ENCODE measurements at places on chromosomes 6 and 20.

DNA sequence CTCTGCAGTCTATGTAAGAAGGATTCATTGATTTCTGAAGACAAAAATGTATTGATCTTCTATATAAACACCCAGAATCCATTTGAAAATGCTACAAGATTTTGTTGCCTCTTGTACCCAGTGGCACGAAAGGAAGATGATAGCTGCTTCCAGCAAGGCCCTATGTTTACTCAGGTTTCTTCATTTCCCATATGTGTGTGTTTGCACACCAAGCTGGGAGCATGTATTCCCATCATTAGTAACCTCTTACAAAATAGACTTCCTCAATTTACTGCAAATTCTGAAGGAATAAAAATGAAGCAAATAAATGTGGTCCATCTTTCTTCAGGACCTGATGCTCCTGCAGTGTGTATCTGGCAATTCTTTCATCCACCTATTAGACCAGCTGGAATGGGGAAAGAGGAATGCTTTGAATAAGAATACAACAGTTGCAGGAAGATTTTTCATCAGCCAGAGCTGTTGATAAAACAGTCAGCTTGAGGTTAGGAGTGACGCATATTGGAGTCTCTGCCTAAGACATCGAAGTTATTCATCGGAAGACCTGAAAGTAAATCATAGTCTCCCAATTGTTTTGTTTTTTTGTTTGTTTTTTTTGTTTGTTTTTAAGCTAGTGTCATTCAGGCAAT is 132.3 kb downstream of the PDE7B start:
- no peak for DNase-seq

DNA sequence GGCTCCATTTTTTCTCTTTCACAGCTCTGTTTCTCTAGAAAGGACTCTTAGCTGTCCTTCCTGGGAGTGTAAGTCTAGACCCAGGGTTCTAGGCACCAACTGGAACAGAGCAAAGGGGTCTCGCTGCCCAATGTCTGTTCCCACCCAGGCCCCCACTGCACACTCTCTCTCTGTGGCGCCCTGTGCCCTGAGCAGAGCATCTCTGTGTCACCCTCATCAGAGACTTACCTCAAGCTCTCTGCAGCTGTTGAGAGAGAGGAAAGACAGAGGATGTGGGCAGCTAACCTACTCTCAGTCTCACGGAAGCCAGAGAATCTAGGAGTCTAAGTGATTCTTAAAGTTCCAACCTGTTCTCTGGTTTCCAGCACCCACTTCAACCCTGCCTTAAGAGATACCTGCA is 9.5 kb downstream of the NCR2 start:
- no peak for DNase-seq

DNA sequence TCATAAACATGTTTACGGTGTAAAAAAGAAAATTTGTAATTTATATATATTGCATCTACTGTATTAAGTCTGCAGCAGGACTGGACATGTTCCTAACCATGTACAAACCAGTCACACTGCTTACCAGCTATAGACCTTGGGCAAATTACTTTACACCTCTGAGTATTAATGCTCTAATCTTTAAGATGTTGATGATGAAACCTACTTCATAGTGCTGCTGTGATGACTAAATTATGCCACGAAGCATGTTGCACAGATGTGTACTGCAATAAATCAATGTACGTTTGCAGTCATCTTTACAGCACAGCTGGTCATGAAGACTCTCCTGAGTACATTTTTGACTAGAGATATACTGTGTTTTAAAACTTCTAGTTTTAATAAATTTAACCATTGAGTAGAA is 42.6 kb downstream of the PRKN start:
- no peak for DNase-seq

- DNase-seq, result no peak
Observed at GRCh38 chr6:152720974-152721373, 23.3 kb downstream of the MYCT1 start.

DNA sequence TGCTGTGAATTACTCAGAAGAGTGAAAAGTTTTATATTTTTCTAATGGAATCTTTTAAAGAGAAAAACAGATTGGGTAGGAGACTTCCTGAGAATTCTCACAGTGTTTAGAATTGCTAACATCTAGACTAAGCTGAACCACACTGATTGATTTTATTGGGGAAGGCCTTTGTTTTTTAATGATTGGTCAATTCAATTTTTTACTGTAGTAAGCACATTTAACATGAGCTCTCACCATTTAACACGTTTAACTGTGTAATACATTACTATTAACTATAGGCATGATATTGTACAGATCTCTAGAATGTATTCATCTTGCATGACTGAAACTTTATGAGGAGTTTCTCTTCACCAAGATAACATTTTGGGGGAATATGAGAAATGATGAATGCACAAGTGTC is 987.3 kb downstream of the PHF3 start:
- no peak for DNase-seq

DNA sequence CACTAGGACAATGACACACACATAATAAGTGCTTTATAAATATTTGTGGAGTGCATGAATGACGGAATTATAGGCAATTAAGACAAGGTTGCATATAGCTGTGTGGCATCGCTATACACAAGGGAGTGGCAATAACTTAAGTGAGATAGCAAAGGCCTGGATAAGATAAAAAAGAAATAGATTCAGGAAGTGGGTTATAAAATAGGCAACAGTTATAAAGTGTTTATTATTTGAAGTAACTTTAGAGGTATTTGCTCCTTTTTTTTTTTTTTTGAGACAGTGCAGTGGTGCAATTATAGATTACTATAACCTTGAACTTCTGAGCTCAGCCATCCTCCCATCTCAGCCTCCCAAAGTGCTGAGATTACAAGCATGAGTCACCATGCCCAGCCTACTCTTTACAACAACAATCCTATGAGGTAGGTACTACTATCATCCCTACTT is 75.9 kb upstream of the LOC128125822 start:
- DNase-seq, result no peak

DNA sequence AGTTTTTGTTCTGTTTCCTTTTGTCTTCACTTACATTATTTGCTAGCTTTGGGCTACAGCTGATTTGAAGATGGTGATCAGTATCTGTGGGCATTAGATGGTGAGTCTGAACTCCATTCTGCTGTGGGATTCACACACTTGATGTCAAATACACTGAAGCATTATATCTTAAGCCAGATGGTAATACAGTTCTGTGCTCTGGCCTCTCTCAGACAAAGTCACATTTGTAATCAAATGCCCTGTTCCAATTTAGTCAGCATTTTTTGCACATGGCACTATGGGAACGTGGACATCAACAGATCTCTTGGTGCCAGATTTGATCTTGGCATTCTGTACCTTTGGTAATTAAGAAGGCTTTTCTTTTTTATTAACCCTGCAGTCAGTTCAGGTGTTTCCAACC is 56.0 kb downstream of the SASH1 start:
- no peak for DNase-seq

GRCh38 chr6:149895833-149896271 is 2.1 kb downstream of the RAET1E start:
- DNase-seq, result no peak

DNA sequence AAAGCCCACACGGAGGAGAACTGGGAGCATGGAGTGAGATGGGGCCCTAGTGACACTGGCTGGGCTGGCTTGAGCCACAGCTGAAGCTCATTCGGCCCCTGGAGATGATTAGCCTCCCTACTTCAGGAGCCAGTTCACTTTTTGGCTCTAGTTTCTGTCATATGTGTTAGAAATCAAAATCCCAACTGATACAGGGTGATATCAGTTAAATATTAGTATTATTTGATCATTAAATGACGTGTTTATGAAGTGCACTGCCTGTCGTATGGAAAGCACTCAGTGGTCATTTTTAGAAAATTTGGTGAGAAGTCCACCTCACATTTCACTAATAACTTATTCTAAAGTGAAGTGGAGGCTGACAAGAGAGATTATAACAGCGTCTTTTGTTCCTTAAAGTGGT is 59.0 kb downstream of the TULP4 start:
- DNase-seq, result no peak

DNA sequence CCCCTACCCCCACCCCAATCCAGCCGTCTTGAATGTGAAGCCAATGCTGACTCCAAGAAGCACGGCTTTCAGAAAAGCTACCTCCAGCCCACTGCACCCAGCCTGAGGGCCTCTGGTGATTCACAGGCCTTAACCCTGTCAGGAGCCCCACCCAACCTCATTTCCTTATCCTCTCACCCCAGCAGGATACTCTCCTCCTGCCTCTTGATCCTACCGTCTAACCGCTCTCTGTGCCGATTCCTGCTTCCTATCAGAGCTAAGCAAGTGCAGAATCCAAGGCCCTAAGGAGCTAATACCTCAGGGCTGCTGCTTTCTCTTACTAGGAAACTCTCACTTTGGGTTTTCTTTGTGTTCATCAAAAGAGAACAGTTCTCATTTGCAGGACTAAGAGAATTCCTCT is 47.2 kb downstream of the TRERF1 start:
- no peak for DNase-seq

- no peak for DNase-seq
Observed at GRCh38 chr6:140203661-140204147, 829.3 kb upstream of the CITED2 start.

DNA sequence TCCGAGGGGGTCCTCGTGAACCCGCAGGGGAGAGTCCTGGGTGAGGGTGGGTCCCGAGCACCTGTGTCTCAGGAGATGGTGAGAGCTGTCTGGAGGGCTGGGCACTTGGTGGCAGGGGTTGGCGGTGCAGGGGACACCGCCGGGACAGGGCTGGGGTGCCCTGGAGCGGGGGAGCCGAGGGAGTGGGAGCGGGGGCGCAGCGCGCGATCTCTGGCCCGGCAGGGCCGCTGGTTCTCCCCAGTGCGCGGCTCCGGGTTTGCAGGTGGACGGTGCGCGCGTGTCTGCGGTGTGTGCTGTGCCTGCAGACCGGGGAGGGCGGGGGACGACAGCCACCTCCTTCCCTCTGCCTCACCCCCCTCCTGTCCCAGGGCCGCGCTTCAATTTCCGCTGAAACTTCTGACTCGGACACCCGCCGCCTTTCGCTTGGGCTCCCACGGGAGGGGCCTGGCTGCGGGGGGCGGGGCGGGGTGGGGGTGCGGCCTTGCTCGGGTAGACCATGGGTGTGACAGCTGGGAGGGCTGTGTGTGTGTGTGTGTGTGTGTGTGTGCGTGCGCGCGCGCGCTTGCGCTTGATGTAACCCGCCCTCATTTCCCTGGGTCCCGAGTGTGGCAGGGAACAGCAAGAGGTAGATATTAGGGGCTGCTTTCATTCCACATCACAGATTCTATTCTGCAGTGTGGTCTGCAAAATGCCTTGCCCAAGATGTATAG is 1.2 kb downstream of the TRIB3 start:
- DNase-seq, result peak; percentile 88

GRCh38 chr6:109257494-109257893 is 124.8 kb downstream of the CD164 start:
- DNase-seq, result no peak

- DNase-seq, result no peak
Observed at GRCh38 chr6:3324262-3324942, 65.7 kb downstream of the PSMG4 start.

GRCh38 chr6:5045416-5045815 is 39.7 kb upstream of the PPP1R3G start:
- no peak for DNase-seq

GRCh38 chr20:4443016-4443415 is 278.7 kb upstream of the PRND start:
- no peak for DNase-seq

DNA sequence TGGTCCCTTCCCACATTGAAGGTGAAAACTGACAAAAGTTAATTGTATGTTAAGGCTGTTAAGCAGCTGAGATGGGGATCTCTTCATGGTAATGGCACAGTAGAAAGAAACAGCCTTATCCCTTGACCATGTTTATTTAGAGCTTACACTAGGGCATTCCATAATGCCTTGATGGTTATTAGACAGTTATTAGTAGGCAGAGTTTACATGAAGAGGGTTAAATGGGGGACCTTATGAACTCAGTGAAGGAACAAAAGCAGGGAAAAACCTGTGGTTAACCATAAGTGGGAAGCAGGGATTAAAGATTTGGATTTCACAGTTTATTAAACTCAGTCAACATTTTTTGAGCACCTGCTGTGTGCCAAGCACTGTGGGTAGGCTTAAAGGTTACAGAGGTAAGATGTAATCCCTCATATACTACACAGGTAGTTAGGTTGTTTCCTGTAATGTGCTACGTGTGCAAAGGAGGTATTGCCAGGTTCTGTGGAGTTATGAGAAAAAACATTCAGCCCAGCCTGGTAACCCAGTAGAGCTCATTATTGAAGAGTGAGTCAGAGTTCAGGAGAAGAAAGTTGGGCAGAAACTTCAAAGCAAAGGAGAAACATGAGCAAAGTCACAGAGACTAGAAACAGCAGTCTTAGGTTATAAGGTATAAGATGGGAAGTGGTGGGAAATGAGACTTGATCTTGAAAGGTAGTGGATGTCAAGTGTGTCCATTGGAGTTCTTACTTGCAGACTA is 32.3 kb upstream of the GNRH2 start:
- no peak for DNase-seq

GRCh38 chr6:37821446-37821845 is 1.9 kb downstream of the ZFAND3 start:
- no peak for DNase-seq

GRCh38 chr6:81878479-81878878 is 126.0 kb upstream of the TENT5A start:
- DNase-seq, result no peak

DNA sequence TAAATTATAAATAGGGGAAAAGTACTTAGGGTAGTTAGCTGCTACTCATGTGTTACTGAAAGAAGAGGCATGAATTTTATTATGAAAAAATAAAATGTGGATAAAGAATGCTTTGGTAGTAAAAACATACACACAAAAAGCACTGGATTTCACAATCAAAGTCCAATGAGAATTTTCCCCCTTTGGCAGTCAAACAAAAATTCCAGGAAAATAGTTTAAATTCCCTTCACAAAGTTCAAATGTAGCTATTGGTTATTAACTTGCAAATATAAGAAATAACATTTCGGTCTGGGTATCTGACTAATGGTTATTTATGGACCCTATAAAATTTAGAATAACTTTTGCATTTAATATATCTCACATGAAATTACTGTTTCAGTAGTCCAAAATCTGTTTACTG is 210.4 kb downstream of the FOXC1 start:
- no peak for DNase-seq

DNA sequence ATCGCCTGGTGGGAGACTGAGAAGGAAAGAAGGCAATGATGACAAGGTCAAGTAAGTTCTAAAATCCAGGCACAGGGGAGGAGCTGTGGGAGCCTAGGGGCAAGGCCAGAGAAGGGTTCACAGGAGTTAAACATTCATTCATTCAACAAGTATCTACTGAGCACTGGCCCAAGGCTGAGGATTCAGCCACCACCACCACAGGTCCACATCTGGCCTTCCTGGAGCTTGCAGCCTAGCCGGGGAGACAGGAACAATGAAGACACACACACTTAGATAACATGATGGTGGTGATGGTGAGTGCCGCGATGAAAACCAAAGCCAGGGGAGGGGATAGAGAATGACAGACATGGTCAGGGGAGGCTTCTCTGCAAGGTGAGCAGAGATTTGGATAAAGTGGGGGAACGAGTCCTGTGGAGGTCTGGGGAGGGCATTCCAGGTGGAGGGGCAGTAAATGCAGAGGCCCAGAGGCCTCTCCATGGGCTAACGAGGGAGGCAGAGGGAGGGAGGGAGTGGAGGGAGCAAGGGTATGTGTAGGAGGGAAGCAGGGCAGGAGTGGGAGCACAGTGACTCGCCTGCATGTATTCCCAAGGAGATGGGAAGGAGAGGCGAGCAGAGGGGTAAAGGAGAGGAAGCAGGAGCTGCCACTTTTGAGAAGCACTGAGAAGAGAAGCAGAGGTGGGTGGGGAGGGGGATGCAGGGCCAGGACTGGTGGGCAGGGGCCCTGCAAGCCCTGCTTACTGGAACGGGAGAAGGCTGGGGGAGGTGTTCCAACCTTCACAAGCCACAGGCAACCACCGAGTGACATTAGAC is 10.5 kb upstream of the RSPO4 start:
- DNase-seq, result no peak

All from NCI-H82 (cell line).